ENCODE measurements at places on chromosomes 7 and 10.

DNA sequence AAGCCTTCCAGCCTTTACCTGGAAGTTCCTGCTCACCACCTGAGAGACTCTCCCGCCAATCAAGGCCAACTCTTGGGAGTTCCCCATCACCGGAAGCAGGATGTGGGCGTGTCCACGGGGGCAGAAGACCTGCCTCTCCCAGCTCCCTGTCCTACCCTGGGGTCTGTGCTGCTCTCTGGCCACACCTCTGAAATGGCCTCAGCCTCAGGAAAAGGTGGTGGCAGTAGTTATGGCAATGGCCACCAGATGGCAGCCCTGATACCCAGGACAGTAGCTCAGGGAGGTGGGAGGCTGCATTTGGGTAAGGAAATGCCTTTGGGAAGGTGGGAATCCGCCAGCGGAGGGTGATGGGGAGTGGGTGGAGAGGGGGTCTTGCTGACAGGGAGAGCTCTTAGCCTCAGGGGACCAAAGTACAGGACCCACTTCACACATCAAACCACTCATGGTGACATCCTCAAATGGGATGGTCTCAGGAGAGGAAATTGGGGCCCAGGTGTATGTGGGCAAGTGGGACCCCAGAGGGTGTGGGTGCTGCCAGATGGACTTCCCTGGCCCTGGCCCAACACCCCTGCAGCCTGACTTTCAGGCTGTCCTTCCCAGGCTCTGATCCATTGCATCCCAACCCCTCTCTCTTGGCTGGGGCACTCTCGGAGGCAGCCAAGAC, 33.9 kb downstream of the KAZALD1 start:
- DNase-seq = peak; percentile 98

DNA sequence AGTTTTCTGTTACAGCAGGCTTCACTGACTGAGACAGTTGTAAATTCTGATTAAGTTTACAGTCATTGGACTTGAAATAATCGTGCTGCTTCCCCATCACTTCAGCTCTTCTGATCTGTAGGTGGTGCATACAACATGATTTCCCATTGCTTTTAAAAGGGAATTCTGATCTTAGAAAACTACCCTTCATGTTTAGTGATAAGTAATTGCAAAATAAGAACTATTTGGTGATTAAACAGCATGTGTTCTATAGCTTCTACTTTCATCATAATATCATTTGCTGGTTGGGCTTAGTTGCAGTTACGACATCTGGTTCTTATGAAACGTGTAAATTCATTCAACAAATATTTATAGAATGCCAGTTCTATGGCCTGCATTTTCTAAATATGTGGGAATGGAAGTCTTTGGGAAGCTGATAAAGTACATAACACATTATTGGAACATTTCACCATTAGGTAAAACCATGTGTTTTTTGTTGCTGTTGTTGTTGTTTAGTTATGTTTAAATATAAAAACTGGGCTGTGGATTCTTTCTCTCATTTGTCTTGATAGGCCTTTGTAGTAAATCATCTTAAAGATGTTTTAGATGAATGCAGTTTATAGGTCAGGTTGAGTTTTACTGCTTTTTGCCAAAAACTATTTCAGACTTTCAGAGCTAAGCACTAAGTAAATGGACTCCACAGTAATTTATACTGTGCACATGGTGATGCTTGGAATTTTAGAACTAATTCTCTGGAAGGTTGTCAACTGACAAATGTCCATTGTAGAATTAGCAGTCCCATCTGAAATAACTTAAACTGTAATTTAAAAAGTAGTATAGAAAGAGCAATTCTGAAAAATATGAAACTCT, 13.1 kb downstream of the GNAI1 start:
- DNase-seq = no peak

DNA sequence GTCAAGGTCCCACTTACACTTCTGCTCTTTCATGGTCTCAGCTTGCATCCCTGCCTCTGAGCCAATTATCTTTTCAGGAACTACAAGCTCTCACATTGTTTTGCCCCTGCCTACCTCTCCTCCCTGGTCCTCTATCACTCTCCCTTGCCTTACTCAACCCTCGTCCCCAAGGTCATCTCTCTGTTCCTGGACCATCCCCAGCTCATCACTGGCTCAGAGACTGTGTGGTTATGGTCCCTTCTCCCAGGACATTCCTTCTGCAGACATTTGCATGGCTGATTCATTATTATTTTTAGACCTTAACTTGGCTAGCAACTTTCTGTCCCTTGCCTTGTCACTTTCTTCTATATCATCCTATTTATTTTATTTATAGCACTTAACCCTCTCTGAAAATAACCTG, 17.8 kb upstream of the GPAM start:
- no peak for DNase-seq

DNA sequence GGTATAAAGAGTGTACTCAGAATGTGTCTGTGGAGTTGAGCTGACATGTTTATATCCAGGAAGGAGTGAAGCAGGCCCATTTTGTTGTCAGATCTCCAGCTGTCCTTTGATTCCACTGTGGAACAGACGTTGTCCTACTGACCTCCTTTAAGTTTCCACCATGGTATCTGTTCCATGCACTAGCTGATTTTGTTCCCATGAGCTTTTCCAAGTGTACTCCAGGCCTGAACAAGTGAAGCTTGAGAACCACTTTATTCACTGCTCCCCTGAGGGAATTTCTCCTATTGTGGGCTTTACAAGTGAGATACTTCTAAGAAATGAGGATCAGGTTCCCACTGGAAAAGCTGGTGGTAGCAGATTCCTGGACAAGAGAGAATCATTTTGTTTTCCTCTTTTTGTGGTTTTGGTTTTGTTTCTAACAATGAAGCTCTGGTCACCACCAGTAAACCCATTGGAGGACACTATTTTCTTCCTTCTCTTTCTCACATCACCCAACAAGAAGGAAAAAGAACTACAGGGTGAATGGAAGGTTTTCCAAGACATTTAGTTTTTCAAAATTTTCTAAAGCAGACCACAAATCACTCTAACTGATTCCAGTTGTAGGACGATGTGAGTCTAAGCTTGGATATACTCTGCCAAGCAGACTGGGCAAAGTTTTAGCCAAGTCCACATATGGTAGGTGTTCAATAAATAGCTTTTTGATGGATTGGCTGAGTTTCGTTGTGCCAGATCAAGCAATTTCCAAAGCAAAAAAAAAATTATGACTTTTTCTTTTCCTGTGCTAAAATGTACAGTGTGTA, 144.2 kb downstream of the JCAD start:
- DNase-seq = no peak

GRCh38 chr7:4170997-4171786, 510.9 kb upstream of the FOXK1 start:
- no peak for DNase-seq

DNA sequence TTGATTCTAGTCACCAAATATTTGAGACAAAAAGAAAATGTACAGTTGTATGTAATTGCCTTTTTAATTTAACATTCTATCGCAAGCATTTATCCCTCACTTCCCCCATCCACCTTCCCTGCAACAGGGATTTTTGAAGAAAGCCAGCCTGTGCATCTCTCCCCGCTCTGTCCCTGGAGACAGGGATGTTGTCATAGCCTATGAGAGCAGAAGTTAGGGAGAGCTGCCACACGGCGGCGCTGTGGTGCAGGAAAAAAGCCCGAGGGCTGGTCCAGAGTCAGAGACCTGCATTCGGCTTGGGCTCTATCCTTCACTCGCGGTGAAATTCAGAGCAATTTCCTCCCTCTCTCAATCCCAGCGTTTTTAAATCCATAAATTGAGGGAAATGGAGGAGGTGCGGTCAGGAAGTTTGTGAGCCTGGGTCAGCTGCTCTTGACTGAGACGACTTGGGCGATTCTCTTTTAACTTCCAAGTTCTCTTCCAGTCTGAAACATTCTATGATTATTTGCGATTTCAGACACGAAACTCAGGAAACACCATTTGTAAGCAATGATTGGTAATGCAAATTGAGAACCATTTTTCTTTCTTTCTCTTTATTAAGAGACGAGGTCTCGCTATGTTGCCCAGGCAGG, 17.5 kb downstream of the HKDC1 start:
- peak; percentile 70 for DNase-seq

- DNase-seq = no peak
Observed at GRCh38 chr7:50685135-50686065, 97.3 kb downstream of the GRB10 start.

DNA sequence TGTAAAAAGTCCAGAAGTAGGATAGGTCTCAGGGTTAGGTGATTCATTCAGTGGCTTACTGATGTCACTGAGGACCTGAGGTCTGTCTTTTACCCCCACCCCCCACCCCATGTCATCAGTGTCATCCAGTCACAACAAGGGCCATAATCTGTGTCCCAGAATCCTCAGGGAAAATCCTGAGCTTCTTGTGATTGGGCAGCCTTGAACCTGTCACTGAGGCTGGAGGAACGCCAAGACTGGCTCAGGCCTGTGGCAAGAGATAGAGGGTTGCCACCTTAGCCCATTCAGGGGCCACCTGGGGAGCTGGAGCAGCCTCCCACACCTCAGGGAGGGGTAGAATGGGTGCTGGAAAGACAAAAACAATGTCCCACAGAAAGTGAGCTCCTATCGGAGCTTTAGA, 29.7 kb downstream of the NUB1 start:
- no peak for DNase-seq

GRCh38 chr7:29022291-29022988, 64.3 kb upstream of the TRIL start:
- DNase-seq = no peak

DNA sequence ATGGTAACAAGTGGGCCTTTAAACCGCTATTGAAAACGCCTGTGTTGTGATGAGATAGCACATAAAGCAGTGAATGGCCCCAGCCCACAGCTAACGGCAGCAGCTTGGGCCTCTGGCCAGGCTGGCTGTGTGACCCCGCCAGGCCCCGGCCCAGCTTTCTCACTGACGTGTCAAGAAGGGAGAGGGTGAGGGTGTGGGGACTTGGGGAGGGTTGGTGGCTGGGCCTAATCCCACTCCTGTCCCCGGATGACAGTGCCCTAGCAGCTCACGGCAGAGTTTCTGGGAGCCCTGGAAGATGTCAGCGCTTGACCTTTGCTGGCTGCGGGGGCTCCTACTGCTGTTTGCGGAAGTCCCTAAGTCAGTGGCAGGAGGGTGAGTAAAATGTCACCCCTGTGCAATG, 88.9 kb upstream of the SHH start:
- no peak for DNase-seq

DNA sequence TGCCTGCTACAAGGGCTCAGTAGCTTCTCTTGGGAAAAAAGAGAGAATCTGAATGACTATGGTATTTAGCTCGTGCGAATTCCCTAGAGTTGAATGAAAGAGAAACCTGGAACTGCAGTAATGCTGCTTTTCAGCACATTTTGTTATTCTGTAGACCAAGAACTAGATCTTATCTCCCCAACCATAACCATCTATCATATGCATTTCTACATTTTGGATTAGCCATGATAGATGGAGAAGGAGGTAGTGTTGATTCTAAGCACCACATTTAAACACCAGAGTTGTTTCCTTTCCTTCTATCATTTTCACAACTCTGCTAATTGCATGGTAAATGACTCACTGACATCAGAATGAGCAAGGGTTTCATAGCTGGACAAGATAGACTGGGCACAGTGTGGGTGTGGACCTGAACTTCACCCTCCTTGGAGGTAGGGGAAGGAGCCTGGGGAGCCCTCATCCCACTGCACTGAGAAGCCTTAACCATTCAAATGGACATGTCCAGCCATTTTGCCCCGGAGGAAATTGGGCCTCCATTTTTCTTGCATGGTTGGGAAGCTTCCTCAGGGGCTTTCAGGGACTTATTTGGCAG, 55.3 kb upstream of the BMPER start:
- DNase-seq = no peak

GRCh38 chr7:151024435-151025056, at the start of gene ATG9B:
TSS of gene ATG9B (minus strand) at chr7:151024494. CDS start at chr7:151024423, 71 bp downstream.
- DNase-seq = no peak

DNA sequence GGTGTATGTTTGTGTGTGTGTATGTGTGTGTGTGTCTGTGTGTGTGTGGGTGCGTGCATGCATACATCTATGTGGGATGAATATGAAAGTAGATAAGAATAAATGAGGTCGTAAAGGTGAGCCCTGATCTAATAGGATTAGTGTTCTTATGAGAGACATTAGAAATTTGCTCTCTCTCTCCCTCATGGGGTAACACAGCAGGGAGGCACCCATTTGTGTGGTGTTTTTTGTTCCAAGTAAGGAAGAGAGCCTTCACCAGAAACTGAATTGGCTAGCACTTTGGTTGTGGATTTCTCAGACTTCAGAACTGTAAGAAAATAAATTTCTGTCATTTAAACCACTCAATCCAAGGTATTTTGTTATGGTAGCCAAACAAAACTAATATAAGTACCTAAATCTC, 353.7 kb upstream of the CHRM2 start:
- no peak for DNase-seq

DNA sequence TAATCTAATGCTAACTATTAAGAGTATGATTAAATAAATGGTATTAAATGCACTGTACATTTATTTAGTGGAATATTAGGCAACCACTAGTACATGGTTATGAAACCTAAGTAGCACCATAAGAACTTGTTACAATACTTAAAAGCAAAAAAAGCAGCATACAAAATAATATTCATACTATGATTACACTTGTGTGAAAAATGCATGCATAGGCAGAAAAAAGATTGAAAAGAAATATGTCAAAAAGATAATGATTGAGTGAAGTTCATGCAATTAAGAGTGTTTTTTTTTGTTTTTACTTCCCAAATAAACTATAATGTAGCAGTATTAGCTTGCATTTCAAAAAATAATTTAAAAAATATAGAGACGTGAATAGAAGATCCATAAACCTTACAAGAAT, 20.0 kb upstream of the SRI start:
- no peak for DNase-seq

DNA sequence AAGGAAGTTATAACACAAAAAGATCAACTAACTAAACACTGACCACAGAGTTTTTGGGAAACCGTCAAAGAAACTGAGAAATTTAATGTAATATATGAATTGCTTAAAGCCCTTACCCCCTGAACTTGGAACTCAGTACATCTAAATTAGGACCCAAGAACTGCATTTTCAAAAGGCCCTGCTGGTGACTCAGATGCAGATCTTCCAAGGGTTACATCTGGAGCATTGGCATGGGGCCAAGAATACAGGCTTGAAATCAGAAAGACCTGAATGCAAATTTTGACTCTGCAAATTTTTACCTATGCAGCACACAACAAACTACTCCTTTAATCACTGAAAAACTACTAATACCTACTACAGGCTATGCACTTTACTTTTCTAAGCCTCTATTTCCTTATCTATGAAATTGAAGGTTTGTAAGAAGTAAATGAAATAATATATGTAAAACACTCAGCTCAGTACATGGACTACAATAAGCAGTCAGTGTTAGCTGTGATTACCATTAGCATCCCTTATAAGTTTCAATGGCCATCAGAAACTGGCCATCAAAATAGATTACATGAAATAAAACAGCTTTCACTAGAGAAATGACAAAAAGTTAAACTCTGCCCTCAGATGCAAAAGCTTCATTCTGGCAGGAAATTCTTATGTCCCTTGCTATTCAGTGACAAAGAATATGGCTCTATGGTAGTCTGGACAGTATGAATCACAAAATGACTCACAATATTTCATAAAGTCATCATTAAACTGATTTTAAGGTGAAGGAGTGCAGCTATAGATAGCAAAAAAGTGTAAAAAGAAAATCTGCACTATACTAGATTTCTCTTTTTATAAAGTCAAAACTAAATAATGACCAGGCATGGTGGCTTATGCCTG, 43.6 kb downstream of the NSUN6 start:
- DNase-seq = no peak
